Stimulated activated CD8-positive, alpha-beta memory T cell treated with anti-CD3 and anti-CD28 coated beads, Interleukin-4, amount 100 ng/mL, for 4 hours (primary cell): ENCODE measurements at places on chromosomes 16 and 17.

- no peak for DNase-seq
Measured at GRCh38 chr17:83055911-83056582, 23.4 kb upstream of the METRNL start.

DNA sequence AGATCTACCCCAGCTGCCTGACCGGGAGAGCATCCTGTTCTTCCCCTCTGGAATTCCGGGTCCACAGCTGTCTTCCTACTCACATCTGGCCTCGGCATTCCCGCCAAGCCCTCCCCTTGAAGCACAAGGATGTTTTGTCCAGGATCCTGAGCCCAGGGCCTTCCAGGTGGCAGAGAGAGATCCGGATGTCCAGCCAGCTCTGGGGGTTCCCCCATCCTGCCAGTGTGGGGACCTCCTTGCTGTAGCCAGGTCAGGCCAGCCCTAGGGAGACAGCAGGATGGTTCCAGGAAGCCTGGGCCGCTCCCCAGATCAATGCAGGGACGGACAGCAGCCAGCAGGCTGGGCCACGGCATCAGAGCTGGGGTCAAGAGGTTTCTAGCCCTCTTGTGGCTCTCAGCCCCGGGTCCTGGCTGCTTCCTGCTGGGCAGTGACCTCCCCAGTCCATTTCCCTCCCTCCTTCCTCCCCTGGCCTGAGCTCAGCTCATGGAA is 55.3 kb downstream of the SOCS3 start:
- DNase-seq = no peak

DNA sequence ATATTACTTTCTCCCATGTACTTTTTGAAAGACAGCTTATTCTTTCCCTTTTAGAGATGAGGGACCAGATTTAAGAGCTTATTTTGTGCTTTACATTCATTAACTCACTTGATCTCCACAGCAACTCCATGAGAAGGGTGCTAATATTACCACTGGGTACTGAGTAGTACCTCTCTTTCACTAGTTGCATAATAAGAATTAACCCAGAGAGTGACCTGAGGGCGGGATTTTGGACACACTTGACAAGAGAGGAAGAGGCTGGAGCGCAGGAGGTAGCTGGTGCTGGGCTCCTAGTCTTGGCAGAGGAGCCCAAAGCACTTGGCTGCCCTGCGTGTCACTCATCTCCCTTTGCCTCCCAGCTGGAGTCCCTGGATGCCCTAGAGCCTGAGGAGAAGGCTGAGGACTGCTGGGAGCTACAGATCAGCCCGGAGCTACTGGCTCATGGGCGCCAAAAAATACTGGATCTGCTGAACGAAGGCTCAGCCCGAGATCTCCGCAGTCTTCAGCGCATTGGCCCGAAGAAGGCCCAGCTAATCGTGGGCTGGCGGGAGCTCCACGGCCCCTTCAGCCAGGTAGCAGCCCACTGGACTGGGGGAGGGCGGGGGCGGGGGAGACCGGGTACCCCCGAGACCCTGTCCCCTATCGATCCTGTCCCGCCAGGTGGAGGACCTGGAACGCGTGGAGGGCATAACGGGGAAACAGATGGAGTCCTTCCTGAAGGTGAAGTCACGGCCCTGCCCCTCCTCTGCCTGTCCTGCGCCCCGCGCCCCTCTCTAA is 1.7 kb upstream of the MAZ start:
- no peak for DNase-seq

DNA sequence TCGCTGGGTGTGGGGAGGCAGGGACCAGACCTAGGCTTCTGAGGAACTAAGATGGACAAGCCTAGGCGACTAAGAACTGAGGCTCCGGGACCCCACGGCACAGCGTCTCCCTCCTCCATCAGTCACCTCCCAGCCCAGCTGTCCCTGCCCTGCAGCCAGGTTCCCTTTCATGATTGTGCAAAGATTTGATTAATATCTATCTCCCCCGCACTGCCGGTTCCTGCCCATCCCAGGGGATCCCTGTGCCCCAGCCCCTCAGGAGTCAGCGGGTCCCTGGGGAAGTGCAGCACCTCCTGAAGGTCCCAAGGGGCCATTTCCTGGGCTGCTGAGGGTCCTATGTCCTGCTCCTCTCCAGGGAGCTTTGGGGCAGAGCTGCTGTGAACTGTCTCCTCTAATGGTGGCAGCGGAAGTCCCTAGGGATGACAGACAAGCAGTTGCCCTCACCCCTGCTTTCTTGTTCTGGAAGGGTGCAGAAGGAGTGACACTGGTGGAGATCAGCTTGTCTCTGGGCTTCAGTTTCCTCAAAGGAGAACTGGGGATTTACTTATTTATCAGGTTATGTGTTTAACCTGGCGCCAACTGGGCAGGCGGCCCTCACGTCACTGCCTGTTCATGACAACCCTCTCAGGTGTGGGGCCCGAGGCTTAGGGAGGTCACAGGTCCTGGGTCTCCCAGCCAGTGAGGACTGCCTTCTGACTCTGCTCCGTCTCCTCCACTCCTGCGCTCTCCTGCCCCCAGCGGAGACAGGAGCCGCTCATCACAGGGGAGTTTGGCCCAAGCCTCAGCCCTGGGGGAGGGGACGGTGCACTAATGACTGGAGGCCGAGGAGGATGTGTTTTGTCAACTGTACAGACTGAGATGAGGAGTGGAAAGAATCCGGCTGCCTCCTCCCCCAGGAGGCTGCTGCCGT is 1.9 kb upstream of the C16orf74 start:
- no peak for DNase-seq

DNA sequence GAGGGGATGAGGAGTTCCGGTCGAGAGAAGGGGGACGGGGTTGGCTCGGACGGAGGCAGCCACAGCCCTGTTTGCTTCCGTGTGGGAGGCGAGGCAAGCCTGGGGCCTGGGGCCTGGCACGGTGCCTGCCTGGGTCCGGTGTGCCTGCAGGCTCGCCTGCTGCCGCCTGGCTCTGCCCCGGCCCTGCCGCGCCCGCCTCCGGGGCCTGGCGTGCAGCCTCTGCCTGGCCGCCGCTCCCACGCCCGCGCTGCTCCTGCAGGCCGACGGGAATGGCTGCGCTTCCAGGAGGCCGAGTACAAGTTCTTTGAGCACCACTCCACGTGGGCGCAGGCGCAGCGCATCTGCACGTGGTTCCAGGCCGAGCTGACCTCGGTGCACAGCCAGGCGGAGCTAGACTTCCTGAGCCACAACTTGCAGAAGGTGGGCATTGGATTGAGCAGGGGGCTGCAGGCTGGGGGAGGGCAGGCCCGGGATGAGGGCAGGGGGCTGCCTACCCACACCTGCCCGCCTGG is 53.1 kb downstream of the MRC2 start:
- DNase-seq = no peak

GRCh38 chr17:72578817-72579470 is 458.1 kb downstream of the SOX9 start:
- no peak for DNase-seq

DNA sequence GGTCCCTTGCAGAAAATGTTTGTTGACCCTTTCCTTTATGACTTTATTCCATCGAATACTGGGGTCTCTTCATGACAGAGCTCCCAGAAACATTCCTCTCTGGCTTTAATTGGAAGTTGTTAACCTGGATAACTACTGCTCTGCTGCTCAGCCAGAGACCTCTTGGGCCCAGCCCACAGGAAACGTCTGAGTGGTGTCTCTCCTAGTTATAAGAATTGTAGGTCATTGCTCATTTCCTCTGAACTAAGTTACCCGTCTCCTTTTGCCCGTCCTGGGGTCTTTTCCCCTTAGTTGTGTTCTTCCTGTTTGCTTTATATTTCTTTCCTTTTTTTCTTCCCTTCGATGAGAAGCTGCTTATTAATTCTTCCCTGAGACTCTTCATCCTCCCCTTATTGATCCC is 9.0 kb downstream of the MAP2K6 start:
- no peak for DNase-seq

DNA sequence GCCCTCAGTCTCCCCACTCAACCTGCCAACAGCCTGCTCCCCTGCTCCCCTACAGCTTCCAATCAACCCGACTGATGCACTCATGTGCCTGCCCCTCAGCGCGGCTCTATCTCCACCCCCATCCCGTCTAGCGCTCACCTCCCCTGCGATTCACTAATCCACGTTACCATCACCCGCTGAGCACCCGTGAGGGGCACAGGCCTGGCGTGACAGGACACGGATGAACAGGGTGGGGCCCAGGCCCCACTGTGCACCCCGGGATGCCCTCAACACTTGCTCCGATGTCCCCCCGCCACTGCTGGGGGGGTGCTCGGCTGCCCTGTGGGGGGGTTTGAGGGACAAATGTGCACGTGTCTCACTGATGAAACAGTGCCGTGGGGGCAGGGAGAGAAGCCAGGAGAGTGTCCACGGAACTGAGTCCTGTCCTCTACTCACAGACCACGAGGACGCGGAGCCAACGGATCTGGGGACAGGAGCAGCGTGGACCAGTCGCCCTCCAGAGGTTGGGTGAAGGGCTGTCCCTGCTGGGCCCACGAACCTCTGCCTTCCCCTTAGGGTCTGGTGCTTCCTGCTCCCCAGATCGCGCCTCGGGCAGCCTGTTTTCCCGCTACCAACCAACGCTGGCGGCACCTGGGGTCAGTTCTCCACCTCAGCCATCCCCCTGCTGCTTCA is 66.7 kb downstream of the RPH3AL start:
- no peak for DNase-seq

DNA sequence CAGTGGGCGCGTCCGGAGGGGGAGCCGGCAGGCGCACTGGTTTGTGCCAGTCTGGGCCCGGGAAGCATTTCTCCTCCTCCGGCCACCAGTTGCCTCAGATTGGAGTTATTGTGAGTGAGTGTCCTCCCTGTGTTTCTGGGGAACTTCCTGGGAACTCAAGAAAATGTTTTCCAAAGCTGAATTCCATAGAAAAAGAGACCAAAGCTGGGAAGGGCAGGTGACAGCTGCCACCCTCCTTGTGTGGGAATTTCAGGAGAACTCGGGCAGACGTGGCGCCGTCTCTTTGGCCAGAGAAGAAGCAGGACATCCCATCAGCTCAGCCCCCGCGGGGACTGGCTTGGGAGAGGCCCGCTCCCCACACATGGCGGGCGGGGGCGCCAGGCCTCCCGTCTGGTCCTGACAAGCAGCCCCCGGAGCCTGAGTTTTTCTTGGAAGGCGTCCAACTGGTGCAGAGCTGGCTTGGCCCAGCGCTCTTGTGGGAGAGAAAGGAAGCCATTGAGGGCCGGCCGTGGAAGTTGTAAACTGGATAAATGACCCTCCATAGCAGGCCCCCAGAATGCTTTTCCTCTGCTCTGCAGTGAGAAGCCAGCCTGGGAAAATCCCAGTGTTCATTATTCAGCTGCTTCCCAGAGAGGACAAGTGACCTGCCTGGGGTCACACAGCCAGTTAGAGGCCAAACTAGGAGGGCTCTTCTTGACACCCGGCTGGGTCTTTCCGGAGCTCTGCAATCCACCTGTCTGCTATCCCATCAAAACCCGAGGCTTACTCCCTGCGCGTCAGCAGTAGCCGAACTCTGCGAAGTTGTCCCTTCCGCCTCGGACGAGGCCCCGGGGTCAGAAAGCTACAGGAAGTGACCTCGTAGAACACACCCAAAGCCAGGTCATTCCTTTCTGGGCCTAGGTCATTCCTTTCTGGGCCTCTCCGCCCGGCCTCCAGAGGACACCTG is 39.2 kb upstream of the GSE1 start:
- no peak for DNase-seq

DNA sequence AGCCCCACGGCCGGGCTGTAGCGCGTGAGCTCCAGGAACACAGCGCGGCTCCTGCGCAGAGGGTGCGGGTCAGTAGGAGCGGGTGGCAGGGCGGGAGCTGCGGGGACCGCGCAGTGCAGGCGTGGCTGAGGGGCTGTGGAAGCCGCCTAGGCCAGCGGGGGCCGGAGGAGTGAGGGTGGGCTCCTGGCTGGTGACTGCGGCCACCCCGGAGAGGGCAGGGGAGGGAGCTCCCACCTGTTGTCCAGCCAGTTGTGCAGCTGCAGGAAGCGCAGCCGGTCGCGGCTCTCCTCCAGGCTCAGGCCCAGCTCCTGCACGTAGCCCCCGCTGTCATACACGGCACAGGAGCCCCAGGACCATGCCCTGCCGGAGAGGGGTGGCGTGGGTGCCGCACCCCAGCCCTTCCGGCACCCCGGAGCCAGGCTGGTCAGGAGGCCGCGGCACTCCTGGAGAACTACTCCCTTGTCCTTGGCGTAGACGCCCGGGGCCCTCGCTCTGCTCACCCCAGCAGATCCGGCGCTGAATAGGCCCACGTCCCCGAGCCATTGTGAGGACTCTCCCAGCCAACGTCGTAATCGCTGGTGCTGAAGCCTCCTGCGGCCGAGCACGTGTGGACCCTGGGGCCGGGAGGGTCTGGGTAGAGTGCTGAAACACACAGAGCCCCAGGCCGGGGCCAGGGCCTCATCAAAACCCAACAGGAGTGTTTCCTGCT is 43.9 kb downstream of the TSC2 start:
- DNase-seq = no peak

GRCh38 chr16:80700558-80700957 is 103.8 kb downstream of the CDYL2 start:
- DNase-seq = no peak

- no peak for DNase-seq
Measured at GRCh38 chr17:60231691-60232090, 81.9 kb downstream of the CA4 start.

DNA sequence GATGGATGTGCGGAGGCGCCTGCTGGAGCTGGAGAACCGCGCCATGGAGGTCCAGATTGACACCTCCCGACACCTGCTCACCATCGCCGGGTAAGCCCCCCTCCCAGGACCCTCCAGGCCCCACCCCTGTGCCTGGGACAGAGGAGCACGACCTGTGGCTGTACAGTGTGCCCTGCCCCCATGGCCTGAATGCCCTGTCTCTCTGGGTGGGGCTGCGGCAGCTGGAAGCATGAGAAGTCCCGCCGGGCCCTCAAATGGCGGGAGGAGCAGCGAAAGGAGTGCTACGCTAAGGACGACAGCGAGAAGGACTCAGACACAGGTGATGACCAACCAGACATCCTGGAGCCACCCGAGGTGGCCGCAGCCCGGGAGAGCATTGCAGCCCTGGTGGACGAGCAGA is 11.2 kb downstream of the BTBD17 start:
- no peak for DNase-seq

DNA sequence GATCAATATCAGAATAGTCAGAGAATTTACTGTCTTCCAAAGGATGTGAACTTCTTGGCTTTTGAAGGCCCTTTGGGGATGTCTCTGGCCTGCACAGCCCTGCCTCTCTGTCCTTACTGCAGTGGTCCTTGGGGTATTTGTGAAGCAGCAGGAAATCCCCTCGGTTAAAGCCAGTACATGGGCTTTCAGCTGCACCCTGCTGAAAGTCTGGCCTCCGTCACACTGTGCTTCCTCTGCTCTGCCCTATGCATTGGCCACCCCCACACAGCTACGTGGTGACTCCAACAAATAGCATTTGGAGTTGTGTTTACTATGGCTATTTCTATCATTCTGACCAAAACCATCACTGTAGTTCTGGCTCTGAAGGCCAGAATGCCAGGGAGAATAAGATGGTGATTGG is 21.2 kb downstream of the SYCE1L start:
- DNase-seq = no peak

GRCh38 chr17:80008383-80008840 is 27.3 kb downstream of the TBC1D16 start:
- peak; percentile 26 for DNase-seq

GRCh38 chr16:50881331-50881830 is 139.5 kb downstream of the CYLD start:
- no peak for DNase-seq

- no peak for DNase-seq
Measured at GRCh38 chr16:69143116-69143515, 10.7 kb downstream of the UTP4 start.
